Bronchial epithelial cell (primary cell): ENCODE measurements at places on chromosomes 11 and 22.

DNA sequence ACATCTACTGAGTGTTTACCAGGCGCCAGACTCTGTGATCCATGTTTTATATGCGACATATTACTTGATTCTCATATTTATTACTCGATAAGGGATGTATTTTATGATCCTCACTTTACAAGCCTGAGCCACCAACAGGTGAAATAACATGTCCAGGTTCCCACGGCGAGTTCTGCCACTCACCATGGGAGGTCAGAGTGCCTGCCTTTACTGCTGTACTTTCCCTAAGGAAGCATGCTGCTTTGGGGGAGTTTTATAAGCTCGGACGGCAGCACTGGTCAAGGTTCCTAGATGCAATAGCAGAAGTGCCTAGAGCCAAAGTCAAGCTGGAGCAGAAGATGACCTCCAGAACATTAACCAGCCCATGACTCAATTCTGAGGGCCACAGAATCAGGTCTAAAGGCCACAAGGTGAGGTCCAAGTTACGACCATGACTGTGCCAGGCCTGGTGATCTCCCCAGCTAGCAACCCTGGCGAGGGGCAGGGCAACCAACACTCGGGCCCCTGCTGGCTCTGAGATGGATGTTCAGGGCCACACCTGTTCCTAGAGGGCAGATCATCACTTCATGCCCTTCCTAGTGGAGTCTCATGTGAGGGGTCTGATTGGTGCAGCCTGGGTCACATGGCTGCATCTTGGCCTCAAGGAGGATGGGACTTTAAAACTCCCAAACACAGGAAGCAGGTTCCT, 14.2 kb downstream of the IFT27 start:
- no peak for DNase-seq

GRCh38 chr11:34773826-34774225, 142.4 kb downstream of the APIP start:
- DNase-seq: no peak

- peak; percentile 99 for DNase-seq
Measured at GRCh38 chr22:29621761-29622526, 18.5 kb downstream of the NF2 start.

- DNase-seq: no peak
Measured at GRCh38 chr11:4140067-4140636, 45.6 kb downstream of the RRM1 start.

DNA sequence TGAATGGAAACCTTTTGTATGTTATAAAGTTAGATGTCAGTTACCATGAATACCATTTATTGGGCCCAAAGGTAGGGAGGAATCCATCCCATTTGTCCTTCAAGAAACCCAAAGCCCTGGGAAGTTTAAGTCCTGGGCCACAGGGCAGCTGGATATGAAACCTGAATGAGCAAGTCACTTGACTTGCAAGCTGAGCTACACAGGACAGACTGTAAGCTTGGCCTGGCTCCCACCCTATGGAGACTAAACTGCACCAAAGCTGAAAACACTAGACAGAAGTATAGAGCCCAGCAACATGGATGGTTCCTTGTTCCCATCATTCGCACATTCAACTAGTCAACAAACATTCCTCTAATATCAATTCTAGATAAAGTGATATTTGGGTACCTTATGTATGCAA, 71.3 kb downstream of the KCNC1 start:
- DNase-seq: no peak

DNA sequence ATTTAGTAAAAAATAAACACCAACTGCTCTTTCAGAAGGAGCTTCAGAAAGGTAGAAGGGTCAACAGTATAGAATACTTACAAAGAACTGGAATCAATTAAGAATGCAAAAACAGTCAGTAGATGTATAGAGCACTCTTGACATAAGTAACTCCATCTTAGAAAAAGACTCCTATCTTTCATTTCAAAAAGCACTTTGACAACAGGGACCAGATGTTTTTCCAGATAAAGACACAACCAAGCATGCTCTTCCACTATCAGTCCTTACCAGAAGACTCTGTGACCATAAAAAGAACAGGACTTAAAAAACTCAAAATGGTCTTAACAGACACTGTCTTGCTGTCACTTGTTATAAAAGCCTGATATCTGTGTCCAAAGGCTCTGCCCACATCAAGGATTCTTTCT, 5.2 kb downstream of the SLC25A17 start:
- DNase-seq: no peak

- no peak for DNase-seq
Measured at GRCh38 chr11:21707116-21707739, 485.7 kb upstream of the ANO5 start.

- no peak for DNase-seq
Measured at GRCh38 chr11:94544646-94545263, 1.0 kb downstream of the FUT4 start.
